ENCODE measurements at places on chromosomes 6 and 20.
A peak's percentile ranks its signal among the peaks of the same experiment; 100 is the strongest.

GRCh38 chr6:138052783-138053182 is 54.4 kb downstream of the PERP start:
- DNase-seq = no peak

GRCh38 chr6:16669227-16669626 is 92.0 kb downstream of the ATXN1 start:
- peak; percentile 59 for DNase-seq

- no peak for DNase-seq
Measured at GRCh38 chr20:55135923-55136322, 660.5 kb downstream of the DOK5 start.

- no peak for DNase-seq
Measured at GRCh38 chr20:9139106-9139833, 70.4 kb downstream of the PLCB4 start.

DNA sequence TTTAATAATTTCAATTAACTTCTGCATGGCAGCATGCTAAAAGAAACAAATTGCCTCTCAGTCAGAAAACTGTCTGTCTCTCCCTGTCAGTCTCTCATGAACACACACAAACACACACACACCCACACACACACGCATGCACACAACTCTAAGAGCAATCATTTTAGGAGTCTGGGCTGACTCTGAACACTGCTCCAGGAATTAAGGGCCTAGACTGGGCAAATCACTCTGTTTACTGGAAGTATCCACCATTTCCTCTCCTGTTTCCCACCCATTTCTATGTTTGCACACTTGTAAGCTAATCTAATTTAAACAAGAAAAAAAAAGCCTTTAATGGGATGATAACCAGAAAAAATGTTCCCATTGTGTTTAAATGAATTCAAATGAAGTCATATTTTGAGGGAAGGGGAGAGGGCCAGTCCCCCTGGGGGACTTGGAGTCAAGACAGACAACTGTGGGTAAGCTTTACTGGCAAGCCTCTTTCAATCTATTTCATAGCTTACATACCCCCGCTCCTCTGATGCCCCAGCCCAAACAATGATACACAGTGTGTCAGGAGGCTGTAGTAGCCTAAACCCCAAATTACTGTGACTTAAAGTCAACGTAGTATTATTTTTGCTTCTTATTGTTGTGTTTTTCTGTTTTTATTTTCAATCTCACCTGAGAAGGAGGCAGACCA is 447.8 kb upstream of the FLRT3 start:
- no peak for DNase-seq

DNA sequence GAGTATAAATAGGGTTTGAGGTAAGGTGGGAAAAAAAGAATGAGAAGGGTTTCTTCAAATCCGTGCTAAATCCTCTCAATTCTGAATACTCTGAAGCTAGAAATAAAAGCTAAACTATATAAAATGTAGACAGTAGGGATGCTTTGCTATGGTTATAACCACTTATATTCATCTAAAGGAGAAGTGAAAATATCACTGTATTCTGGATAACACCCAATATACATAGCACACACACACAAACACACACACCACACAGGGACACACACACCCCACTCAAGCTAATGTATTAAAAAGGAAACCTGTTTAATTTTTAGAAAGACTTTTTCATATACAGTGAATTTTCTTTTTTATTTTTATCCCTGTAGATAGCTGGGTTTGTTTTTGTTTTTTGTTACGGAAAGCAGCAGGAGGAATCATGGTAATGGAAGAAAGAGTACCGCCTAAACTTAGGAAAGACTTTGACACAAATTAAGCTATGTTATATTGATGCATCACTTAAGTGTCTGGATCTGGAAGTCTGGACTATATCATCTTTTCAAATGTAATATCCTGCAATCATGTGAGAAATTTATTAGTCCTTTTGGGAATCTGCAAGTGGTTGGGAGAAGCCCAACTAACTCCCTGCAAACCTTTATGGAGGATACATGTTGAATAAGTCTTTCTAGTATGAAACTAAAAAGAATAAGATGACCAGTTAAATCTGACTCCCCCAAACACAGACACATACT is 68.4 kb upstream of the FABP7 start:
- no peak for DNase-seq

DNA sequence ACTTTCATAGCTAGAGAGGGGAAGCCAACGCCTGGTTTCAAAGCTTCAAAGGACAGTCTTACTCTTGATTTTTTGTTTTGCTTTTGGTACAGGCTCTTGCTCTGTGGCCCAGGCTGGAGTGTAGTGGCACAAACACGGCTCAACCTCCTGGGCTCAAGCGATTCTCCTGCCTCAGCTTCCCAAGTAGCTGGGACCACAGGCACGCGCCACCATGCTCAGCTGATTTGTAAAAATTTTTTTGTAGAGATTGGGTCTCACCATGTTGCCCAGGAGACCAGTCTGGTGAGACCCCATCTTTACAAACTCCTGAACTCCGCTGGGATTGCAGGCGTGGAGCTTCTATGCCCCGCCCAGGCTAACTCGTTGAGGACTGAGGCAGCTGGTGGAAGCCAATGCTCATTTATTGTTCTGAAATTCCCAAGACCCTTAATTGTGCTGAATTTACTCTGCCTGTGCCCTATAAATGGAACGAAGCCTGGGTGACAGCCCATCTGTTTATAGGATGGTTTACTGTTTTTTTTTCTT is 18.0 kb downstream of the SRSF3 start:
- DNase-seq = no peak

GRCh38 chr6:131205481-131206244 is 70.4 kb downstream of the AKAP7 start:
- DNase-seq = no peak

GRCh38 chr20:370151-370600 is 10.4 kb upstream of the TRIB3 start:
- no peak for DNase-seq

DNA sequence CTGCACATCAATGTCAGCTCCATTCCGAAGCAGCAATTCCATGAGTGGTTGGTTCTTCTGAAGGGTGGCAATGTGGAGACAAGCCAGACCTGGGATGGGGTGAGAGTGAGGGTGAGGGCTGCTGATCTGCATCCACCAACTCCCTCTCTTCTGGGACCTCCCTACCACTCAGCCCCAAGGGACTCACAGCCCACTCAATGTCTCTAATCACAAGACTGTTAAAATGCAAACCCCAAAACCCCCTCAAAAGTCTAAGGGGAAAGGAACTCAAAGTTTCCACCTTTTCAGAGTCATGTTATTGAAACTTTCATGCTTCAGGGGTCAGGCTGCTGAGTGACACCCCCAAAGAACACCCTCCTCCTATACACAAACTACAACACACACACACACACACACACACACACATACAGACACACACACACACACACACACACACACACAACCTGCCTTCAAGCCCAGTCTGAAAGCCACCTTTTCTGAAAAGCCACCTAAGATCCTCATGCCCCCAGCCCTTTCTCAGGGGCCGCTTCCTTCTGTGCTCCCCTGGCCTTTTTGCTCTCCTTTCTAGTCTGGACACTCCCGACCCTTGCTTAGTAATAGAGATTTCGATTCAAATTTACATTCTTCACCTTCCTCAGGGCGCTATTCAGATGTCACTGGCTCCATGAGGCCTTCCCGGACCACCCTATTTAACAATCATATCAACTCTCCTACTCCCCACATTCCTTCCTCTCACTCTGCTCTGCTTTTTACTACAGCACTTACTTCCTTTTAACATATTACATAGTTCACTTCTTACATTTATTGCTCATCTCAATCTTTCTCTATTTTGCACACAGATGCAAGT is 3.3 kb upstream of the SLC35B2 start:
- no peak for DNase-seq

- DNase-seq = no peak
Measured at GRCh38 chr20:50312682-50313521, 122.3 kb downstream of the CEBPB start.

- no peak for DNase-seq
Measured at GRCh38 chr20:10984913-10985312, 311.1 kb upstream of the JAG1 start.

DNA sequence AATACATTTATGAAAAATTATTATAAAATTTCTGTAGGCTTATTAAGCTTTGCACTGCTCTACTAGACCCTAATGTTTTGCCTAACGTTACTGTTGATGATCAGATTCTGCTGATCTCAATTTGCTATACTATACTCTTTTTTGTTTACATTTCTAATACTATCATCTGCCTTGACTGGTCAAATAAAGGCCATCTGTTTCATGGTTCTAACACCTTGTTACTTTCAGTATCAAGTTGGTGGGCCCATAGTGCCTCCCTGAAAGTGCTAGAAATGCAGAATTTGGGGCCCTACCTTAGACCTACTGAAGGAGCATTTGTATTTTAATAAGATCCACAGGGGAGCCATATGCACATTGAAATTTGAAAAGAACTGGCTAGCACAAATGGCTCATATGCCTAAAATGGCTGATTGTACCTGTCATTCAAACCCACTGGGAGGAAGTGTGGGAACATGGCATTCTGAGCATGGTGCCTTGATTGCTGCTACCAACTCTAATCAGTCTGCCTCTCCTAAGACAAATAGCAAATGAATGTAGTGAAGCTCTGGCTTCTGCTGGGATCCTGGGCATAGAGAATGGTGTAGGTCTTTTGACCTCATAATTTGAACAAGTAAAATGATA is 199.1 kb upstream of the BTBD3 start:
- DNase-seq = no peak

GRCh38 chr6:13140980-13141379 is 187.4 kb downstream of the TBC1D7 start:
- no peak for DNase-seq

DNA sequence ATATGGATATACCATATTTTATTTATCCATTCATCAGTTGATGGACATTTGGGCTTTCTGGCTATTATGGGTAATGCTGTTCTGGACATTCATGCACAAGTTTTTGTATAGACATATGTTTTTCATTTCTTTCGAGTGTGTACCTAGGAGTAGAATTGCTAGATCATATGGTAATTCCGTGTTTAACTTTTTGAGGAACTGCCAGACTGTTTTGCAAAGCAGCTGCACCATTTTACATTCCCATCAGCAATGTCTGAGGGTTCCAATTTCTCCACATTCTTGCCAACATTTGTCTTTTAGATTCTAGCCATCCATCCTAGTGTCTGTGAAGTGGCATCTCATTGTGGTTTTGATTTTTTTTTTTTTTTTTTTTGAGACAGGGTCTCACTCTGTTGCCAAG is 20.8 kb downstream of the SRC start:
- no peak for DNase-seq

GRCh38 chr20:14012671-14013070 is 17.4 kb downstream of the MACROD2 start:
- no peak for DNase-seq

- no peak for DNase-seq
Measured at GRCh38 chr6:163192591-163192990, 221.9 kb upstream of the QKI start.

GRCh38 chr20:15113144-15113773 is 775.8 kb upstream of the FLRT3 start:
- no peak for DNase-seq

DNA sequence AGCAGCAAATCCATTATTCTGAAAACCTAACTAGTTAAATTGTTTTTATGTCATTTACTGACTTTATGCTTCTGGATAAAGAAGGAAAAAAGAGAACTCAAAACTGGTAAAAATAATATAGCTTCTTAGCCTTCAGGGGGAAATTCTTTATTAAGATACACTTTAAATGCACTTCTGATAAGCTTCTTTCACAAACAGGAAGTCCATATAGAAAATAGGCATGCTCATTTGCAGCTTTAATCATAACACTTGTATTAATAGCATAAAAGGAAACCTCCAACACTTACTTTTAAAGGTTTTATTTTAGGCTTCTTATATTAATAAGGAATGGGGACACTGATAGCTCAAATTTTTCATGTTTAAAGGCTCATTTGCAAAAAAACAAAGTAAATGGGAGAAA is 538.0 kb upstream of the SLC35B3 start:
- no peak for DNase-seq

DNA sequence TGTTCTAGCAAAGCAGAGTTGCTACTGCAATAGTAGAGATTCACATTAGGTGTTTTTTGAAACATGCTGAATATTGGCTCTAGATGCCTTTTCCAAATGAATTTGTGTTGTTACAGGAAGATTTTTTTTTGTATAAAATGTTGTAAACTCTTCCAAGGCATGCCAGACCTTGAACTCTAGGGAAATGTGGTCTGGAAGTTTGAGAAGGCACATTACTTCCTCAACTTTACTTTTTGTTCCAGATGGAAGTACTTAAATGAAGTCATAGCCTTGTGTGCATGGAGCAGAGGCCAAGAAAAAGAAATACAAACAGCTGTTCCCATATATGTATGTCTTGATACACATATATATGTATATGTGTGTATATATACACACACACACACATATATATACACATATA is 585.7 kb upstream of the MARCKS start:
- no peak for DNase-seq

- DNase-seq = no peak
Measured at GRCh38 chr6:40282986-40283385, 304.2 kb downstream of the LRFN2 start.

DNA sequence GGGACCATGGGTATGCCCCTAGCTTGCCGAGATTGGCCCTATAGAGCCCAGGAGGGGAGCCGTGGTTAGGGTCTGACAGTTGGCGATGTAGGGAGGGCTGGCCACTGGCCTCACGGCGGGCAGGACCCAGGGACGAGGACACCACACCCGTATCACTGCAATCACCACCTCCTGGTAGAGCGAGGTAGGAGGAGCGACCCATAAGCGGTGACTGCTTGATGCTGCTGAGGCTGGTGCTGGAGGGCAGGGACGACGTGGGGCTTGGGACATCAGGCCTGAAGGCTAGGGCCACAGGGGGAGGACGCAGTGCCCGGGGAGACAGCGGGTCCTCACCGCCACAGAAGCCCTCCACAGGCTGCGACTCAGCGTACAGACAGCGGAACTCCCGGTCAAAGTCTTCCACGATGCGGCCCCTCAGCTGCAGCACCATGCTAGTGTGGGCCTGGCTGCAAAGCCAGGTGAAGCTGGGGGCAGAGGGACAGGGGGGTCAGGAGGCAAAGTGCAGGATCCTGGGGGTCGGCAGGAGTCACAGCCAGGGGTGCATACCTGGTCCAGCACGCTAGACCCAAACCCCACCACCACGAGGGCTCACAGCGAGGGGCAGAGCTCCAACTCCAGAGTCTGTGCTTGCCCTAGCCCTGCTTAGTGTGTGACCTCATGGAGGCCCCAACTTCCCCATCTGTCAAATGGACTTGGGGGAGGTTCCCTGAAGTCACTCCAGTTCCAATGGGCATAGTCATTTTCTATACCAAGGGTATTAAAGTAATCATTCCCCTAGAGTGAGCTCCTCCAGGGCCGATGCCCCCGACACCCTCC is 3.1 kb upstream of the EIF6 start:
- DNase-seq = no peak

GRCh38 chr20:63979557-63980316 is at the start of gene SAMD10:
TSS of gene SAMD10 (minus strand) at chr20:63979642. CDS start at chr20:63979467, 175 bp downstream.
- peak; percentile 58 for DNase-seq

- DNase-seq = no peak
Measured at GRCh38 chr6:7033202-7033601, 74.6 kb upstream of the RREB1 start.

- DNase-seq = no peak
Measured at GRCh38 chr6:19979059-19979458, 141.9 kb downstream of the ID4 start.

GRCh38 chr6:18122128-18123093 is at the start of gene NHLRC1:
TSS of gene NHLRC1 (minus strand) at chr6:18122677. CDS start at chr6:18122606, 71 bp downstream.
- DNase-seq = peak; percentile 16
